ENCODE measurements at places on chromosomes 5 and 9.
A peak's percentile ranks its signal among the peaks of the same experiment; 100 is the strongest.

- DNase-seq, result peak; percentile 32
These were observed at the start of gene ARL10 for GRCh38 chr5:176365351-176366231. Gene ARL10, plus strand, starts transcription at chr5:176365487. Its CDS starts 77 bp downstream, at chr5:176365564.

GRCh38 chr5:170532935-170533334, 29.1 kb downstream of the KCNIP1 start:
- no peak for DNase-seq

- DNase-seq, result no peak
These were observed 46.2 kb upstream of the IFNE start for GRCh38 chr9:21528123-21528808.

GRCh38 chr9:96871176-96871575, 16.9 kb upstream of the ZNF782 start:
- DNase-seq, result no peak

DNA sequence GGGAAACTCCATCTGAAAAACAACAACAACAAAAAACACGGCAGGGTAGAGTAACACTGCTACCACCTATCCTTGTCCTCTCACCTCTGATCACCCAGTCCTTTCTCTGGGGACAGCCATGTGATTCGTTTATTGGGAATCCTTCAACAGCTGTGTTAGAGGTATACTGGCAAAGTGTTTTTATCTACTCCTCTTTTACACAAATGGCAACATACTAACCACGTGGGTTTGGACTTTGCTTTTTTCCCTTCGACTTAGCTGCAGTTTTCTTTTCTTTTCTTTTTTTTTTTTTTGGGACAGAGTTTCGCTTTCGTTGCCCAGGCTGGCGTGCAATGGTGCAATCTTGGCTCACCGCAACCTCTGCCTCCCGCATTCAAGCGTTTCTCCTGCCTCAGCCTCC, 11.2 kb upstream of the SET start:
- DNase-seq, result no peak

DNA sequence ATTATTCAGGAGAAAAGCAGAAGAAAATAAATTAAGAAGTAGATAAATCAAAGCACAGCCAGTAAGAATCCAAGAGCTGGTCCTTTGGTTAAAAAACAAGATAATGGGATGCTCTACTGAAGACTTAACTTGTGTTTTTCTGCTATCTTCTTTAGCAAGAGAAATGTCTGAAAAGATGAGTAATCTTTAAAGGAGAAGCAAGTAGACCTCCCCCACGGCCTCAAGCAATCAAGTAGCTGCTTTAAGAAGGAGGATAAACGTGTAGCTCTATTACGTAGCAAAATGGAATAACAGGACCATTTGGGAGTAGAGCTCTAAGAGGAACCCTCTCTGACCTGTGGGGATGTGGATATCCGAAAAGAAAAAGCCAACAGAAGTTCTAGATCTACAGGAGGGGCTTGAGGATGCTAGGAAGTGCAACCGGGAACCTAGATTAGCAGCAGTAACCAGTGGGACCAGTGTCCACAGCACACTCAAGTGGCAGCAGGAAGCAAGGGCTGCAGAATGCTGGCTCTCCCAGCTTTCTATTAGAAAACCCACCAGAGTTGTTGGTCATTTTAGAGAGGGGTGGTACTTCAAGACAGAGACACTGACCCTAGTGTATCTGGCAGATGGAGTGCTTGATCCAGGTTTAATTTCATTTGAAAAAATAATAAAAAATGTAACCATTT, 185.4 kb downstream of the GABBR2 start:
- DNase-seq, result no peak

DNA sequence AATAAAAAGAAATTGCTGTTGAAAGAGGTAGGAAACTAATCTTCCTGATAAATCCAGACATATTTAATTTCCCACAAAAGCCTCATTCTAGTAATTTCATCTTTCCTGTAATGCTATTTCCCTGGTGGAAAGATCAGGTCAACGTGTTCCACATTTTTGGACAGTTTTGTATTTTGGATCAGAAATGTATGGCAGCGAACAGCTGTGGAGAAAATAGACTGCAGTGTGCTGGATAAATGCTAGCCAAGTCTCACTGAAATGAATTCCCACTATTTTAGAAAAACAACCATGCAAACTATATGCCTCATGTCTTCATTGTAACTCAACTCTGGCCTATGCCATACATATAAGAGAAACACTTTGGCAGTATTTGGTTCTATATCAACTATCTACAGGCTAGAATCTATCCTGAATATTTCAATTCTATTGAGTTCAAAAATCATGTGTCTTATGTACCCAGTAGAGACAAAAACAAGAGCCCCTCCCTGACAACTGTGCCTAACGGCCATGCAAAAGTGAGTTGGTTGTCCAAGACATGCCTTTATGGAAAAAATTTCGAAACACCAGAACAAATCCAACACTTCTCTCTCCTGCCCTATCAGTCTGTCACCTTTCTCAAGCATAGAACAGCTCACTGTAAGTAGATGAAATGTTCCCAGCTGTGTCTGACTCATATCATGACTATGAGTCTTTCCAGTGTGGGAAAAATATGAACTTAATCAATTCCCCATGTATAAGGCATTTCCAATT, 191.3 kb upstream of the NREP start:
- DNase-seq, result no peak

GRCh38 chr5:143600396-143601075, 197.1 kb upstream of the NR3C1 start:
- no peak for DNase-seq

DNA sequence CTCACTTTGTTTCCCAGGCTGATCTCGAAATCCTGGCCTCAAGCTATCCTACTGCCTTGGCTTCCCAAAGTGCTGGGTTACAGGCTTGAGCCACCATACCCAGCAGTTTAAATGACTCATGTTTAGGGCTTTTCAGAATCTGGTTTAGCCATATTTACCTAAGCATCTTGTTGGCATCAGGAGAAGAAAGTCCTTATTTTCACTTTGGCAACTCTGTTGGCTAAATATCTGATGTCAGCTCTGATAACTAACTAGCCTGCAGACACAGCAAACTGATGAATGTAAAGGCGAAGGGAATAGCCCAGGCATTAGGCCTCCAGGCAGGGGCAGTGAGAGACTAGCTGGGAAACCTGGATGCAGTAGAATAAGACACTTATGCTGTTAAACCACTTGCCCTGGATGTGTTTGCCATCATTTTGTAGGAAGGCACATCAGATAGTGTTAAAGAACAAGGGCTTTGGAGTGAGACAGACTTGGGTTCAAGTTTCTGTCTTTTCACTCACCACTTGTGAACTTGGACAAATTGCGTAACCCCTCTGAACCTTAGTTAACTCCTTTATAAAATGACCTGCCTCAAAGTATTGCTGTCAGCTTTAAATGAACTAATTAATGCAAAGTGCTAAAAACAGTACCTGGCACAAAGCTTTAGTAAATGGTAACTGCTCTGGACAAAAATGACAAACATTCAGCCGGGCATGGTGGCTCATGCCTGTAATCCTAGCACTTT, 34.7 kb upstream of the GARNL3 start:
- no peak for DNase-seq

GRCh38 chr9:36729906-36730305, 157.2 kb downstream of the MELK start:
- DNase-seq, result no peak

DNA sequence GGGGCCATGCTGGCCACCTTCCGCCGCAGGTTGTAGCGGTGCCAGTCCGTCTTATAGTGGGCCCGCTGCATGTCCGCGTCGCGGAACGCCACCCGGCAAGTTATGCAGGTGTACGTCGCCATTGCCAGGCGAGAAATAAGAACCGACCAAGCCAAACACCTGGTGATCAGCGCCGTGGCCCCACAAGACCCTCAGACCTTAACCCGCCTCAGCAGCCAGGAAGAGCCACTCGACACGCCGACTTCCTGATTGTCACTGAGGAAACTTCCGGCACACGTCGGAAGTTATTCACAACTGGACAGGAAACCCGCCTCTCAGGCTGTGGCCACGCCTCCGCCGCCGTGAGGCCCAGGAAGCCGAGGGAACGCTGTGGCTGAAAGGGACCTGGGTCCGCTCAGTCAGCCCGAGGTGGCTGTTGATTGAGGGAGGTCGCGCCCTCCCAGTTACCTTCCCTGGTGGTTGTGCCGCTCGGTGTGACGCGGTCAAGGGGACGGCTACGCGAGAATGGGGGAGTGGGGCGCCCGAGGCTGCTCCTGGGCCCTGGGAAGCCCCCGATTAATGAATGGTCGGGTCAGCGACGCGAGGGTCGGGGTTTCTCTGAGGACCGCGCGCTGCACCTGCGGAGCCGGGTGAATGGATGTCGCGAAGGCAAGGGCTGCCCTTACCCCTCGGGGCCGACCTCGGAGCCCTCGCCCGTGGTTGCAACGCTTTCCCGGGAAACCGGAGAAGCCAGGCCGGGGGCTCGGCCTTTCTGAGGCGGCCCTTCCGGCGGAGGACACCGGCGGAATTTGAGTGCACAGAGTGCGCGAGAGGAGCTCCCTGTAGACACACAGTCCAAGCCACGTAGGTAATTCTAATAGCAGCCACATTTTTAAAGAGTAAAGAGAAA, at the start of gene ZNF622:
Gene ZNF622 (minus strand): TSS at position 257 of the 889 bp plus-strand sequence. CDS start 135 bp downstream, at position 122.
- DNase-seq, result peak; percentile 88

GRCh38 chr9:98045234-98046179, 11.0 kb upstream of the NANS start:
- peak; percentile 51 for DNase-seq

DNA sequence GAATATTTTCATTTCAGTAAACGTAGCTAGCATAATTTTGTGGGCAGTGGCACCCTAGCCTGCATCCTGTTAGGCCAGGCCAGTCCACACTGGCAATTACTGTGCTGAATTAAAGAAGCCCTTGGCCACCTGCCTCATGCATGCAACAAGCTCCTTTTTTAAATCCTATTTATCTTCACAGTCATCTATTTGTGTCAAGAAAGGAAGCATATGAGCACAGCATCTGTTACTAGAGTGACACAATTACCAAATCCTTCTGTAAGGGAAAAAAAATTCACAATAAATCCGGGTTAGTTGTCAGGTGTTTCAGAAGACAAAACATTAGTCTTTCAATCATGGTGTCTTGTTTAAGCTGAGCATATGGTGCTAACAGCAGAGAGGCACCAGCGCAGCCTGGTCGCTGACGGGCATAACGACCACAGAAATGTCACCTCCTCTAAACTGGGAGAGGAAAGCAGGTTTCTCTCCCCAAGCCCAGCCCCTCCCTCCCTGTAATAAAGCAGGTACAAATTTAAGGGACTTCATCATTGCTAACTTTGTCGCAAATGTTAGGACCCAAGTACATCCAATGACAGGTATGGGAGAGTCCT, 520.6 kb downstream of the CTNND2 start:
- no peak for DNase-seq

- DNase-seq, result no peak
These were observed 15.7 kb upstream of the OR2Y1 start for GRCh38 chr5:180755601-180756000.

DNA sequence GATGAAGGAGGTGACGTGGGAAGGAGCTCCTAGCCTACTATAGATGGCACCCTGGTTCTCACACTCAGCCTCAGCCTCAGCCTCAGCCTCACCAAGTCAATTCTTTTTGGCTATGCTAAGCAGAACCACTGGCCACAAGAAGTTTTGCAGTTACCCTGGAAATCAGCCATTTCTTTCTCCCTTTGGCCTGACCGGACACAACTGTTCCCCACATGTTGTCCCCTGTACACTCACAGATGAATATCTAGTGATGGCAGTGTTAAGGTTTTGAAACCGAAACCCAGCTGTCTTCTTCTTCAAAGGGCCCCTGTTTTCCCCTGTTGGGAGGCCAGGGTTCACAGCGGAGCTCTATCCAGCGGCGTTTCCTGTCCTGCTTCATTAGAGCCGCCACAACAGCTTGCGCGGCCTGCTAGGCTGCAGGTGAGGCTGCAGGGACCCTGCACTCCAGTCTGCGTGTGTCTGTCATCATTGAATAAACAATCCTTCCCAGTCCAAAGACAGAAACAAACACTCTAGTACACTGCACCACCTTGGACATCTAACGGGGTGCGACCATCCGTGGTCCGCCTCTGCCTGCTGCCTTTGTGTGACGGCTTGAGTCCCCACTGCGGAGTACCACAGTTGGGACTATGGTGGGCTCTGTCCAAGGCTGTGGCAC, 250.5 kb downstream of the DENND1A start:
- DNase-seq, result no peak

- no peak for DNase-seq
These were observed 17.7 kb upstream of the RNF180 start for GRCh38 chr5:64147849-64148441.

DNA sequence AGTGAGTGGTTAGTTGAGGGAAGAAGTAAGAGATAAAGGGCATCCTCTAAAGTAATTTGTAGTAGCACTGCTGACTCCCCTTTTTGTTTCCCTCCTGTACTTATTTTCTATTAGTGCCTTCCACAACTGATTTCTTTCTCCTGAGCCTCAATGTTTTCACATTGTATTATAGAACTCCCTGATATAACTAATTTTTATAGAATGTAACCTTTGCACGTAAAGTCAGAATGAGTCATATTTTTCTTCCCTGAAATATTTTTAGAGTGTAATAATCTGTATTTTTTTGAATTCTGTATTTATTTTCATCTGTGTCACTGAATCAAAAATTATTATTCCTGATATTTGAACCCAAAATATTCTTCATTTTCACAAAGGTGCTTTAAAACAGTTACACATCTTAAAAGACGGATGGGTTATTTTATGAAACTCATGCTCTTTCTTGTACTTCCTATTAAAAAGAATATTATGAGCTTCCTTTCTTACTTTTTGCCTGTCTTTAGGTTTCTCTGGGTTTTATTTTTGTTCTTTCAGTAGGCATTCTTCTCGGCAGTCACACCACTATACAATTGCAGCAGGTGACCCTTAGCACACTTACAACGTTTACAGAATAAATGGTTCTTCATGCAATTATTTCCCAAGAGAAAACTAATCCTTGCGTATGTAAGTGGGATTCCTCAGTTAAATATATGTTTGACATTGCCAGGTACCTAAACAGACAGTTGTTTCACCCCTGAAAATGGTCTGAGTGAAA, 30.5 kb upstream of the DMRTA1 start:
- no peak for DNase-seq

DNA sequence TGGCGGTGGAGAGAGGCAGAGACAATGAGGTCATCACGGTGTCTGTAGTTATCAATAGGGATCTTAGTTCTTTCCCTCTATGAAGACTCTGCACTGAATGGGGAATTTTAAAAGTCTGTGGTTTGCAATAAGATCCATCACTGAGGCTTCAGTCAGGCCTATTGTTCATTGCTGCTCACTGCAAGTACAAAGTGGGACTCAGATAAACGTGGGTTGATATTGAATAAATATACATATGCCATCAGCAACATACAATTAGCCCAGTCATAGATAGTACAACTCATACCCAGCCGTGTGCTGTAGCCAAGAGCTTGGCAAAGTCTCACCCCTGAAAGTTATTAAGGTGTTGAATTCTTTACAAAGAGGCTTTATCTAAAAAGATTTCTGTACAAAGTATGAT, 88.4 kb downstream of the ENC1 start:
- DNase-seq, result no peak

GRCh38 chr5:122773619-122774018, 1.3 kb upstream of the SNX2 start:
- no peak for DNase-seq

DNA sequence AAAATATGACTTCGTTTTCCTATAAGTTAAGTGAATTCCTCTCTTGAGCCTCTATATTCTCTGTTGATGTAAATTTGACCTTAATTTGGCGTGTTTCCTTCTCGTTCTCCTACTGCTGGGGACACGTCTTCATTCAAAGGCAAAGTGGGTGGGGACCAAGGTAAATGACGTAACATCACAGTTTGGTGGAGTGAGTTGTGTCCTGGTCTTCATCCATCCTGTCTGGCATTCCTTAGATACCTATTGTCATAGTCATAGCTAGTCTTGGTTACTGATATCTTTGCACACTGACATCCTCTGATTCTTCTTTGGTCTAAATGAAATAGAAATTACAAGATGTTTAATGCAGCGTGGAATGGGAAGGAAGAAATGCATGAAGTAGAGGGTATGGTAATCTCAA, 108.5 kb downstream of the NNT start:
- DNase-seq, result no peak

Measured in CD4-positive, alpha-beta T cell treated with Interferon gamma for 1 hour (primary cell).